Smooth muscle cell of the pulmonary artery (primary cell): ENCODE measurements at places on chromosomes 2 and 18. TPM values are rescaled to one million over a fixed set of nuclear protein-coding genes. Genes with fewer than 3 reads are reported as not detected.

The PLEK gene
- 0.07 and 0.10 TPM in 2 replicates for total RNA-seq

The COL5A2 gene
- 773 and 889 TPM in 2 replicates for total RNA-seq

The AP1S3 gene
- 18.6 and 41.7 TPM in 2 replicates for total RNA-seq

The PPP1R1C gene
- 0.07 TPM in 1 of 2 replicates, not detected in the other for total RNA-seq

The CNTNAP5 gene
- total RNA-seq, result not detected in 2 replicates
